HL-60 (cell line): ENCODE measurements at places on chromosomes 4 and X.

- DNase-seq = no peak
Measured at GRCh38 chr4:1693131-1693896, 9.2 kb upstream of the FAM53A start.

GRCh38 chrX:106931831-106932491 is 11.8 kb downstream of the CLDN2 start:
- no peak for DNase-seq

DNA sequence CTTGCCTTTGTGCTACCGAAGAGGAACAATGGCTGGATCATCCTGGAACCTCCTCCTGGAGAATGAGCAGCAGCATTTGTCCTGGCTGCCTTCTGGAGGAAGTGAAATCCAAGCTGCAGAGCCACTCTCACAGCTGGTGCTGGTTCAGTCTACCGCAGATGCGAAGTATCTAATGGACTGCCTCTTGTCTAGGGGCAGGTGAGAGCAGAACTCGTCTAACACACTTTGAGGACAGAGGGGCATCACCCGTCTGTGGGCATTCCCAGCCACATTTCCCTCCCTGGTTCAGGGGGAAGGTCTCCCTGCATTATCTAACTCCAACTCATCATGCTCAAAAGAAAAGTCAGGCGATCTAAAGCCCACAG is 338.2 kb upstream of the GATB start:
- no peak for DNase-seq

DNA sequence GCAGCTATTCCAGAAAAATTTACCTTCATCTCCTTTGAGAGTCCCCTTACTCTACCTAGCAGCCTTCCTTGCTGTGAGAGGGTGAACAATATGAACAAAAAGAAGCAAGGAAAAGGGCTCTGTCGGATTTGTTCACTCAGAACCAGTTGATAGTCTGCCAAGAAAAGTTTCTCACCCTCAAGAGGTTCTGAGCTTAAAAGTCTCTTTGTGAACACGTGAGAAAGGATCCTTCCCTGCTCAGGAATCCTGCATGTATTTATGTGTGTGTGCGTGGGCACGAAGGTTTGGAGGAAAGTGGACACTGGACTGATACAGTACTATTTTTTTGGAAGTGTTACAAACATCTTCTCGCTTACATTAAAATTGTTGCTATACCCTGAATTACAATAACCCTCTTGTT is 178.6 kb upstream of the JADE1 start:
- DNase-seq = no peak

DNA sequence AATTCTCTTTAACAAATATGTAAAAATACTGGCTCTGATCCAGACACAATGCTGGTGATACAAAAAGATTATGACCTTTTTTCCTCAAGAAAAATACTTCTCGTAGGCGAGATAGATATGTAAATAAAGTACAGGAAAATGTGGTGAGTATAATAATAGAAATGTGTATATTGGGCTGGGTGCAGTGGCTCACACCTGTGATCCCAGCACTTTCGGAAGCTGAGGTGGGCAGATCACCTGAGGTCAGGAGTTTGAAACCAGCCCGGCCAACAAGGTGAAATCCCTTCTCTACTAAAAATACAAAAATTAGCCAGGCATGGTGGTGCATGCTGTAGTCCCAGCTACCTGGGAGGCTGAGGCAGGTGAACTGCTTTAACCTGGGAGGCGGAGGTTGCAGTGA is 55.0 kb downstream of the MRPL1 start:
- no peak for DNase-seq
